ENCODE measurements at places on chromosomes 12 and 14.
A peak's percentile ranks its signal among the peaks of the same experiment; 100 is the strongest.

- no peak for DNase-seq
Measured at GRCh38 chr14:64701660-64702059, 2.6 kb upstream of the PLEKHG3 start.

DNA sequence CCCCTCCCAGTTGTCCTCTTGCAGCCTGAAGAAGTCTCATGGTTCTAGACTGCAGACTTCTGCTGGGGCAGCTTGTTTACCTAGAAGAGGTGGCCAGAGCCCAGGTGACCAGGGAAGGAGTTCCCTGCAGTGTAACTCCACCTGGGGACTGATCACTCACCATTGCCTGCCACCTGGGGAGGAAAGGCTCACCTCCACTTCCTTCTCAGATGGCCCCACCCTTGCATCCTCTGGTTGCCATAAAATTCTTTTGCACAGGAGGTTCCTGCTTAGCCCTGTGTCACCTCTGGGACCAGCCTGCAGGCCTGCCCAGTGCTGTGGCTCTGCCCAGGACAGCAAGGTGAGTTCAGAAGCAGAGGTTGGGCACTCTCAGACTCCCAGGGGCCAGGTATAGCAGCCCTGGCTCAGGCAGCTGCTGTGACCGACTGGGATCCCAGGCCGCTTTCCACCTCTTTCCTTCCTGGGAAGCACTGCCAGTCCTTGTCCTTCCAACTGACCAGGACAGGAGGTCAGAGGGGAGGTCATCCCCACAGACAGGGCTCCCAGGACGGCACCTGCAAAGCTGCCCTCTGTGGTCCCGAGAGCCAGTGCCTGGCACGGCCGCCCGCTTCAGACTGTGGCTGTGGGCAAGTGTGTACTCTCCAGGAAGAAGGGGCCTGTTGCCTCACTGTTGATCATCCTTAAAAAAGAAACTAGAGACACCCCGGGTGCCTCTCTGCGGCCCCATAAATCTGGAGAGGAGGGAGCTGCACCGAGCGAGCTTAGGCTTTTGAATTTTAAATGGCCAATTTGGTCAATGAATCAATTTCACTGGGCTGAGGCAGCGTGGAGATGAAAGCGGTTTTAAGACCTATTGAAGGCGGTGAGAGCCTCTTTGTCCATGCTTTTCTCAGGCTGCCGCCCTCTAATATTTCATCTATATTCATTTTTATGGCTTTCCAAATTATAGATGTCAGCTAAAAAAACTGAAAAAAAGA lies 79.5 kb upstream of the C14orf180 start:
- no peak for DNase-seq

DNA sequence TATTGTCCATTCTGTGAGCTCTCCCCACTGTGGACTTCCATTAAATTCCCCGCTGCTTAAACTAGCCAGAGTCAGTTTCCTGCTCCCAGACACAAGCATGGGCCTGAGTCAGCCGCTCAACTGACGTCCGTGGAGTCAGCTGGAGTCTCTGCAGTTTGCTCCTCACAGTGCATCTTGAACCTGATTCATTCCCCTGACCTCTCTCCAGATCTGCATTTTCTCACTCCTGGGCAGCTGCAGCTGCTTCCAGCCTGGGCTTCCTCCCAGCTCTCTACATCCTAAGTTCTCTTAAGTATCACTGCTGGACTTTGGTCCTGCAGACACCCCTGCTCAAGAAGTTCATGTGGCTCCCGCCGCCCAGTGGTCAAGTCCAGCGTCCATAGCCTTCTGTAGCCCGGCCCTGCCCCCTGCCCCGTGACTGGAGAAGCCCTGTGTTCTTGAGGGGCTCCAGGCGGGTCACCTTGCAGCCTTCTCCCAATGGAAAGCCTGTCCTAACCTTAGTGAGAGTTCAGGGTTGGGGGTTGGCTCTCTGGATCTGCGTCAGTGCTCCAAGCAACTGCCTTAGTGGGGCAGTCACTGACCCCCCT lies 20.0 kb downstream of the NFKBIA start:
- DNase-seq, result no peak

DNA sequence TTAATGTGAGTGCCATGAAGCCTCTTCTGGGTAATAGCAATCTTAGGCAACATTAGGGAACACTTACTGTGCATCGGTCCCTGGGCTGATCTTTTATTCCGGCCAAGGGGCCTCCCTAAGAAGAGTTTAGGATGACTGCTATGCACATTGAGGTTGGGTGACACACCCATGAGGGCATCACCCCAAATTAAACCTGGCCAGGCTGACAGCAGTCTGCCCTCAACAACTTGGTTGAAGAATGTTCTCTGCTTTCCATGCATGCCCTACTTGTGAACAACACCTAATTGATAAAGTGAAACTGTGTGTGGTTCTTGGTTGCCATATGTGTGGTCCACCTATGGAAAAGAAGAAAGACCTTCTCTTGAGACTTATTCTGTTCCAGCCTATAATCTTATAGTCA lies 1098.0 kb downstream of the BCL11B start:
- DNase-seq, result no peak

- DNase-seq, result no peak
Measured at GRCh38 chr12:19436931-19437330, 2.4 kb upstream of the AEBP2 start.

DNA sequence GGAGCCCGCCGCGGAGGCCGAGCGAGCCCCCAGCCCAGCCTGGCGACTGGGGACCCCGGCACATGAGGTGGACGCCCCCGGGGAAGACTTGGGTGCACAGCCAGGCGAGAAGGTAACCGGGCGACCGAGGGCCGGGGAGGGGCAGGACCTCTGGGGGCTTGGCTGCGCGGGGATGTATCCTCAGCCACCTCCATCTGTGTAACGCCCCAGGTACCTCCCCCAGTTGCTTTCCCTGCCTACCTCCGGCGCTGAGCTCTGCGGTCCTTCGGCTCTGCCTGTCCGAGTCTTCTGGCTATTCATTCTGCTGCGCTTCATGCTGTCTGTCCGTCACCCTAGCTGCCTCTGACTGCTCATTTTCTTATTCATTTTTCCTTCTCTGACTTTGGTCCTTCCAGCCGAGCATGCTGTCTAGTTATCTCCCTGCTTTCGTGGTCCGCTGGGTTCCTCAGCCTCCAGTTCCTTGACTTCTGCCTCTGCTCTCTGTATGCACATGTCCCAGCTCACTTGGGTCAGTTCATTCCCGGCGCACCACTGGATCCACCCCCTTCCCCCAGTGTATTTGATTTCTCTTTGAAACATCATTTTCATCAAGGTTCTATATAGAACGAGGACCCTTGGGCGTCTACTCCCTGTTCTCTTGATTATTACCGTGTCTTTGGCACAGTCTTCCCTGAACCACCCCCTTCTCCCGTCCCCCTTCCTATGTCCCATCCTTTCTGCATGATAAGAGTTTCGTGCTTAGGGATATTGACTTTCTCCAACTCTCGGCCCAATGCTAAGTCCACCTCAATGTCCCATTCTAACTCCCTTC lies 612 bp downstream of the PHC1 start:
- peak; percentile 67 for DNase-seq

- no peak for DNase-seq
Measured at GRCh38 chr14:103896578-103896977, 31.7 kb upstream of the TDRD9 start.

DNA sequence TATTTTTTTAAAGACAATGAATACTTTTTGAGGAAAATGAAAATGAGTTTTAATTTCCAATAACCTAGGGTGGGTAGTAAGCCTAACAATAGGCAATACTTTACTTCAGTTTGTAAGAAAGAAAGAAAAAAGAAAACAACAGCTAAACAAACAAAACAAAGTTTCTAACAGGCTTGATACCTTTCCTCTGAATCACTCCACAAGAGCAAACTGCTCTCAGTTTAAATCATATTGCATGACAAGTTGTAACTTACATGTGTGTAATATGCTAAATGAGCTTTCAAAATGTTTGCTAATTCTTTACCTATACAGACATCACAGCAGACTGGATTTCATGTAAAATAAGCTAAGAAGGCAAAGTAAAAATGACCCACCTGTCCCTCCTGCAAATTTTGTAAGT lies 6.7 kb upstream of the LMO3 start:
- no peak for DNase-seq

- DNase-seq, result no peak
Measured at GRCh38 chr12:52949413-52950331, 754 bp downstream of the KRT18 start.

DNA sequence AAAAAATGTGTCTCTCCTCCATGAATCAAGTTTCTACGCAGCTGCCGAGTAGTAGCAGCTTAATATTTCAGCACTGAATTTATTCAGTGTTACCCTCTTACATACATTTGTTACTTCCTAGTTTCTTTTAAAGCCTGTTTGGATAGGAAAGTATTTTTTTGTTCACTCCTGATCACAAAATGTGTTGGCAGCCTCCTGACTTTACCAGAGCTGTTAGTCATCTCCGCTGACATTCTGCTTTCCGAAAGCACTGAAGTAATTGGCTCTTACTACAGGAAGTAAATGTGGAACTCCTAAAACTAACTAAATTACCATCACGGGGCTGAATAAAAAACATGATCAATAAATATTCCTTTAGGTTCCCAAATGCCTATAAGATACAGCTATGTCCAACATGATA lies 225.5 kb downstream of the EPS8 start:
- no peak for DNase-seq

DNA sequence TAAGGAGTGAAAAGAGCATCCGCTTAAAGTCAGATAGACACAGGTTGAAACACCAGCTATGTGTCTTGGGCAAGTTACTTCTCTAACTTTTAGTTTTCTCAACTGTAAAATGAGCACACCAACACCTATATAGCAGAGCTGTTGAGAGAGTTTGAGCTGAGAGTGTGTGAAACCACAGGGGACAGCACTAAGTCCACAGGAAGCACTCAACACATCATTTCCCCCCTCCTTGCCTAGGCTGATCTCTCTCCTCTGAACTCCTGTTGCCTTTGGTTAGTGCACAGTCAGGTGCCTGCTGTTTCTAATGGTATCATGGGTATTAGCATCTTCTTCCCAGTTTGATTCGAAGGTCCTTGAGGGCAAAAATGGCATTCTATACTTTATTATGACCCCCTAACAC lies 176.7 kb downstream of the DPF3 start:
- DNase-seq, result no peak

DNA sequence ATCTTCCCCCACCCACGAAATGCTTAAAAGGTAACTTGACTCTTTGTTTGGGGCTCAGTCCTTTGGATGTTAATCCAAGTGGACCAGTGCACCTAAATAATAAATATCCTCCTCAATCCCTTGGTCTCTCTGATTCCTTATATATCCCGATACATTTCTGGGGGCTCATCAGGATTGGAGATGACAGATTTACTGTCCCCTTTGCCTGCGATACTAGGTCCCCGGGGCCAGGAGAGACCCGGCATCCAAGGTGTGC lies 26.3 kb downstream of the KLRK1 start:
- DNase-seq, result no peak

DNA sequence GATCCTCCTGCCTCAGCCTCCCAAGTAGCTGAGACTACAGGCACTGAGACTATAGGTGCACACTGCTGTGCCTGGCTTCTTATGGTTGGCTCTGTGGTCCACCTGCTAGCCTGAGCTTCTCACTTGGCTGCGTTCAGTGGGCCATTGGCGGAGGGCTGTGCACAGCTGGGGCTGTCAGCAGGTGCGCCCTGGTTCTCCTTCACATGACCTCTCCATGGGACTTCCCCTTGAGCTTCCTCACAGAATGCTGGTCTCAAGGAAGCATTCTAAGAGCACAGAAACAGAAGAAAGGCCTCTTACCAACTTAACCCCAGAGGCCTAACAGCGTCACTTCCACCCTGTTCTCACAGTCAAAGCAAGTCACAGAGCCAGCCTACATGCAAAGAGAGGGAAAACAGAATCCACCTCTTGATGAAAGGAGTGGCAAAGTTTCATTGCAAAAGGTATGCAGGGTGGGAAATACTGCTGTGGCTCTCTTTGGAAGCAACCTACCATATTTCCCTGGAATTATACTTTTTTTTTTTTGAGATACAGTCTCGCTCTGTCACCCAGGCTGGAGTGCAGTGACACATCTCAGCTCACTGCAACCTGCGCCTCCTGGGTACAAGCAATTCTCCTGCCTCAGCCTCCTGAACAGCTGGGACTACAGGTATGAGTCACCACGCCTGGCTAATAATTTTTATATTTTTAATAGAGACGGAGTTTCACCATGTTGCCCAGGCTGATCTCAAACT lies 9.3 kb downstream of the RILPL2 start:
- no peak for DNase-seq

- no peak for DNase-seq
Measured at GRCh38 chr12:53770281-53770680, 18.5 kb upstream of the CISTR start.

GRCh38 chr12:54036620-54037359 lies 3.9 kb downstream of the HOXC5 start:
- DNase-seq, result no peak

- DNase-seq, result no peak
Measured at GRCh38 chr12:47844264-47845019, 24.7 kb upstream of the HDAC7 start.

DNA sequence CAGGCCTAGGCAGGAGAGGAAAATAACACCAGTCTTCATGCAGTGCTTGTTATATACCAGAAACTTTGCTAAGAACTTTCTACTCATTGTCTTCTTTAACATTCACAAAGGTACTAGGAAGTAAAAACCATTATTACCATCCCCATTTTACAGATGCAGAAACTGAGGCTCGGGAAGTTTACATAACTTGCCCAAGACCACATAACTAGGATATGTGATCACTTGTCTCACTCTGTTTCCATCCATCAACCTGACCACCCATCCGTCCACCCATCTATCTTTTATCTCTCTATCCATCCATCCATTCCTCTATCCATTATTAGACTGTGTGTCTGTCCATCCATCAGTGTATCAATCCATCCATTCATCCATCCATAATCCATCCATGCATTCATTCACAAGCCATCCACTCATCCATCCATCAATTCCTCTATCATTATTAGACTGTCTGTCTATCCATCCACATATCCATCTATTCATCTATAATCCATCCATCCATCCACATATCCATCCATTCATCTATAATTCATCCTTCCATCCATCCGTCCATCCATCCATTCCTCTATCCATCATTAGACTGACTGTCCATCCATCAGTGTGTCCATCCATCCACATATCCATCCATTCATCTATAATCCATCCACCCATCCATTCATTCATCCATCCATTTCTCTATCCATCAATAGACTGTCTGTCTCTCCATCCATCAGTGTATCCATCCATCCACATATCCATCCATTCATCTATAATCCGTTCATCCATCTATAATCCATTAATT lies 16.5 kb downstream of the SDSL start:
- no peak for DNase-seq
